ENCODE measurements at places on chromosomes 1 and 21.

DNA sequence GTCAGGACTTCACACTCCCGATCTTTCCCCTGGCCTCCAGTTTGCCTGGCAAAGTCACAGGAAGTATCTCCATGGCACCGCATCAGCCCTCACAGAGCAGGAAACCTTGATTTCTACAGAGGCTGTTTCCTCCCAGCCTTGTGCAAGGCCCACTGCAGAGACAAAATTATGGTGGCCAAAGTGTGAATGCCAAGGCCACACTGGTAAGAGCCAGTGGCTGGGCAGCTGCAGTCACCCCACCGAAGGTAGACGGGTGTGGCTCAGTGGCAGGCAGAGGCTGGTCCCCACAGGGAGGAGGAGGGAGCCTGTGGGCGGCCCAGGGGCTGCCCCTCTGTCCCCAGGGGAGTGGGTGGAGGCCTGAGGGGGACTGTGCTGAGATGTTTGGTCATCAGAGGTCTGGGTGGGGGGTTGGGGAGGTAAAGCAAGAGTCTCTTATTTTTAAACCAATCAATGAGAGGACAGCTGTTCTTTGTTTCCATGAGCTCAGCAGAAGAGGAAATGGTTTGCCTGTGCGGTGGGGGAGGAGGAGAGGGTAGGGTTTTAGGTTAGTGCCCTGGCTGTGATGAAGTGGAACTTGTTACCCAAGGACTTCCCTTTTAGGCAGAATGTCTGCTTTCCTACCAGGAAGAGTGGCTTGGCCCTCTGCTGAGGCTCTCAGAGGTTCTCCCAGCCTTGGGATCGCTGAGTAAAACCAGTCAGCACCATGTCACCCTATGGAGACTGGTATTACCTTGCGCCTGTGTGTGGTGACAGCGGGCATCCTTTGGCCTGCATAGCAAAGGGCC is 18.0 kb upstream of the BTG2 start:
- peak; percentile 84 for DNase-seq

DNA sequence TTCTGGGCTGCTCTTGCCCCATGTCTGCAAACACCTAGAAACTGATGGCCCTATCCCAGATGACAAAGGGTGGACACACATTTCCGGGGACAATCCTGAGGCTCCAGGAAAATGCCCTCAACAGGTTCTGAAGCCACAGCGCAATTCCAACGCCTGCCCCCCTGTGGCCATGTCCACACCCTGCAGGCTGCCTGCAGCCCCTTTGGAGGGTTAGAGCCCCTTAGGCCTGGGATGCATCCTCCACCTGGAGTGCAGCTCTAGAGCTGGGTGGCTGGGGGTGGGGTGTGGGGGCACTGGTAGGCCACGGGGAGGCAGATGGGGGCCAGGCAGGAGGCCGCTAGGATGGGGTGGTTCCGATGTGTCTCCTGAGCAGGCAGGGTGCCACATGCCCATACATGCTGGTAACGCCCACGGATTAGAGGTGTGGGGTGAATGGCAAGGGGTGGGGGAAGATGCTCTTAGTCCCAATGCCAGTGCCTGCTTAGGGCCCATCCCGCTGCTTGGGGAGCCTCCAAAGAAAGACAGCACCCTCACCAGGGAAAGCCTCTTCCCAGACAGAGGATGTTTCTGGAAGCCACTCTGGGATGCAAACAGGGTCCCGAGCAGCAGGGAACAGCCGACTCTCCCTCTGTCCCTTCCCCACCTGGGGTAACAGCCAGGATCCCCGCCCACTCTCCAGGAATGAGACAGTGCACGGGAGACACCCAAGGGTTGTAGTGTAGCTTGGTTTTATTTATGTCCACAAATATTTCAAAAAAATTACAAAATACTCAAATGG is 34.0 kb downstream of the SLC45A1 start:
- peak; percentile 42 for DNase-seq

DNA sequence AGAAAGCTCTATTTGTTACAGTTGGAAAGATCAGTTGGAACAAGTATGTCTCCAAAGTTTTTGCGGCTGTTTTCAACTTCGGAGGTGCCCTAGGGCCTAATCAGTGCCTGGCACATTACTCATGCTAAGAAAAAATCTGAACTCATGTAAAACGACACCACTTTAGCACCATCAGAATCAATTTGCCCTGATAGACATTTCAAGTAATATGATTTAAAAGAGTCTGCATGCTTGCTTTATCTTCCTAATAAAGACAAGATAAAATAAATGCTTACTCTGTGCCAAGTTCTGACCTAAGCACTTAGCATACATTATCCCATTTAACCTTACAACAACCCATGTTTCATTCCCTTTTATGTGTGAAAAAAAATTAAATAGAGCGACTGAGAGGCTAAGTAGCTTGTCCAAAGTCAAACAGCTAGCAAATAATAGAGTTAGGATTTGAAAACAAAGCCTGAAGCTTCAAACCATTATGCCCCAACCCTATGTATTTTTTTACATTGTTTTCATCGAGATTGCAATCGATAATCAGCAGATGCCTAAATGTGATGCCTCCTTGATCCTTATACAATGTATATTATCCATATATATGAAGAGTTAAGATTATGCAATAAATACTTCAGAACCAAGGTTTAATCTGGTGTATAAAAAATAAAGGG is 91.3 kb downstream of the DENND1B start:
- DNase-seq = no peak

- DNase-seq = no peak
Measured at GRCh38 chr1:162629651-162630050, 2.6 kb upstream of the DDR2 start.

DNA sequence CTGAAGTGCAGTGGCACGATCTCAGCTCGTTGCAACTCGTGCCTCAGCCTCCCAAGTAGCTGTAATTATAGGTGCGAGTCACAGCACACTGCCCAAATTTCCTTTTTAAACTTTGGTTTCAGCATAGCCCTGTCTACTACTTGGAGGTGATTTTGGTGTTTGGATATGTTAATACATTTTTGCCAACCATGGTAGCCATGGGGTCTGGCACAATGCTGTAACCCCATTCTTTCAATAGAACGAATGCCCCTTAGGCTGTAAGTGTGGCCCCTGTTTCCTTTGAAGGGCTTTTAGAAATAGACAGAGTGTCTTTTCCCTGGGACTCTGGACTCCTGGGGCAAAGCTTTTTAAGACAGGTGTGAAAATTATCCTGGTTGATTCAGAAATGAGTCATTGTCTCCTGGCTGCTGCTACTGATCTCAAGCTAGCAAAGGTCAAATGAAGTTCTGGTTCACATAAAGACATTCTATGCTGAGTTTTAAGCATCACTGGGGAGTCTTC is 141.1 kb upstream of the RUNX1 start:
- peak; percentile 48 for DNase-seq

GRCh38 chr1:235984041-235984825 is 80.7 kb downstream of the NID1 start:
- DNase-seq = no peak

- no peak for DNase-seq
Measured at GRCh38 chr1:229368347-229368746, 25.5 kb upstream of the CCSAP start.

DNA sequence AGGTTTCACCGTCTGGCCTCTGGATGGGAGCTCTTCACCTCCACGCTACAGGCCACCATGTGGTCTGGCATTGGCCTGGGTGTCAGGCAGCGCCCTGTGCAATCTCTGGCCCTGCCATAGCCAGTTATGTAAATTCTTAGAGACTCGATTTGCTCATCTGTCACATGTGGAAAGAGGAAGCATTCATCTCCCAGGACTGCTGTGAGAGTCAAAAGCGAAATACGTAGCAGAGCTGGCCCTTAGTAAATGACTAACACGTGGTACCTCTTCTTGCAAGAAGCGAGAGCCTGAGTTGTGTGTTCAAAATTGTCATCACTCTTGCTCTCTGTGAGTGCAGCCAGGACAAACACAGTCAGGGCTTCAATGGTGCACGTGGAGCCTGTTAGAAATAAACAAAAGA is 159.0 kb upstream of the BACE2 start:
- DNase-seq = no peak

DNA sequence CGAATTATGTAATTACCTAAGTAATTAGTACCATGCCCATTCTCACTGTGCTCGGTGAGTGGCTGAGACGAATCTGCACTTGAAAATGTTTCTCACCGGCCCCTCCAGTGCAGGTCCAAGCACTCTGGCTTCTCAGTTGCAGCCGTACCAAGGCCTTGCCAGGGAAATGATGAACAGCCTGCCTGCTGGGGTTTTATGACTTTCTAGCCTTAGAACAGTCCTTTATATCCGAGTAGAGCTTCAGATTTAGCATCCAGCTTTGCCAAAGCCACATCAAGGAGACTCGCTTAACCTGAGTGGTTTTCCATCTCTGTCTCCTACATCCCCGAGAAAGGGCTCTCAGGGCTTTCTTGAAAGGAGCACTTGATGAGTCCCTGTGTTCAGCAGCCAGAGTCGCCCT is 83.4 kb downstream of the GREM2 start:
- DNase-seq = no peak

DNA sequence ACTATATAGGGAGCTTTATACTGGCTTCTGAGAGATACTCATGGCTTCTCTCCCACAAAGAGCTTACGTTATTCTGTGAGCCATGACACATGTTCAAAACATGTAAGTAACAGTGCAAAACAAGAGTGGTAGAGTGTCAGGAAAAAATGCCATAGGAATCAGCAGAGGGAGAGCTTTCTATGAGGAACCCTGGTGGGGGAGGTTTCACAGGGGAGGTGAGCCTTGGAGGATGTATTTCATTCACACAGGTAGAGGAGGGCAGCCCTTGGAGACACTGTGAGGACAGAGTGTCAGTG is 72.7 kb upstream of the LYST start:
- no peak for DNase-seq

GRCh38 chr1:152411134-152411533 is 2.9 kb downstream of the CRNN start:
- DNase-seq = no peak

GRCh38 chr1:44609412-44609767 is 64.9 kb downstream of the TMEM53 start:
- DNase-seq = peak; percentile 61

DNA sequence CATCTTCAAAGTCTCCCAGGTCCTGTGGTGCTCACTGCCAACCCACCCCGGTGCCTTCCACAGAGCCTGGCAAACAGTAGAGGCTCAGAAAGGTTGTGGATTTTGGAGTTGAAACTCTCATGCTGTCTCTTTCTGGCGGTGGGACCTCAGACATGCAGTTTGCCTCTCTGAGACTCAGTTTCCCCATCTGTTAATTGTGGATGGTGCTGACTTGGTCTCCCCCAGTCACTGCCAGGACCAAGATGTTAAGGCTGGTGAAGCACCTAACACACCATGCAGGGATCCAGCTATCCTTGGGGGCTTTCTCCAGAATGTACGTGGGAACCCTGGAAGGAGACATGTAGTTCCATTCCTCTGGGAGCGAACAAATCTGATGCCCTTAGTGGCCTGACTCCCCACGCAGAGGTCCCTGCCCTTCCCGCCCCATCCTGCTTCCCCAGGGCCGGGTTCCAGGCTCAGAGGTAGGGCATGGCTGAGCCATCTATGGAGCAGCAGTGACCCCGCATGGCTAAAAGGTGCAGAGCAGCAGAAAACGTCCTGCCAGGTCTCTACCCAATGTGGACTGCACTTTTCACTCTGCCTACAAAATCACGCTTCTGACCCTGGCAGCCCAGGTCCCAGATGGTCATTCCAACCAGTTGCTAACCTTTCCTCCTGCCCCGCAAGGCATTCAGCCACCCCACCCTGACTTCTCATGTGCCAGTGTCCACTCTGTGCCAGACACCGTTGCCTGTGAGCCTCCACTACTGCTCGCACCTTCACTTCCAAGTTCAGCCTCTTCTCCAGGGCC is 9.2 kb upstream of the TTC22 start:
- peak; percentile 81 for DNase-seq

DNA sequence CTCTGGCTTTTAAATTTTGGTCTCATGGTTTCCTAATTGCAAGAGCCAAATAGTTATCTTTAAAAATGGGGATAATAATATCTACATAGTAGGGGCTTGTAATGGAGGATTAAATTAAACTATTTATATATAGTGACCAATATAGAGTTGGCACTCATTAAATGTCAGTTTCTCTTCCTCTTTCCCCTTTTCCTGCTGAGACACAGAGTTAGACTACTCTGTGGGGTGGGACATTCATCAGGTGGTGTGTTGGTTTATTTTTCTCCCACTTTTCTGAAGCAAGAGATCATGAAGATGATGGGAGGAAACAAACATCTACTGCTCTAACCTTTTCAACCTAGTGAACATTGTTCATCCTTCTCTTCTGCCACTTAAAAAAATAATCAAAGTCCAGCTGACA is 17.3 kb upstream of the RAP1A start:
- no peak for DNase-seq

DNA sequence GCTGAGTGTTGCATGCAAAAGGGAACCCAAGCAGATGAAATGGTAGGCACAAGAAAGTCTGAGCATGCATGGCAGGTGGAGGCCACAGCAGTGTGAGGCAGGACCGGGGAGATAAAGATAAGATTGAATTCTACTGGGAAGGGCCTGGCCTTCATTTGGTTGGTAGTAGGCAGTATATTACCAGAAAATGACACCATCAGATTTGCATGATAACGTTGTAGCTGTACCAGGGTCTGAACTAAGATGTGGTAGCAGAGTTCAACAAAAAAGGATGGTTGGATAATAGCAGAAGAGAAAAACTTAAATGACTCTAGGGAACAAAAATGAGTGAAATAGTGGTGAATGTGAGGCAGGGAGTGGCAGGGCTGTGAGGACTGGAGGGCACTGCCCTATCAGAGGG is 75.6 kb upstream of the DNAJC6 start:
- DNase-seq = no peak

- no peak for DNase-seq
Measured at GRCh38 chr1:76267631-76268030, 193.1 kb downstream of the ST6GALNAC3 start.

GRCh38 chr1:84301785-84302385 is 377 bp downstream of the SAMD13 start:
- peak; percentile 49 for DNase-seq

- DNase-seq = no peak
Measured at GRCh38 chr1:94218332-94218731, 19.1 kb downstream of the ARHGAP29 start.

DNA sequence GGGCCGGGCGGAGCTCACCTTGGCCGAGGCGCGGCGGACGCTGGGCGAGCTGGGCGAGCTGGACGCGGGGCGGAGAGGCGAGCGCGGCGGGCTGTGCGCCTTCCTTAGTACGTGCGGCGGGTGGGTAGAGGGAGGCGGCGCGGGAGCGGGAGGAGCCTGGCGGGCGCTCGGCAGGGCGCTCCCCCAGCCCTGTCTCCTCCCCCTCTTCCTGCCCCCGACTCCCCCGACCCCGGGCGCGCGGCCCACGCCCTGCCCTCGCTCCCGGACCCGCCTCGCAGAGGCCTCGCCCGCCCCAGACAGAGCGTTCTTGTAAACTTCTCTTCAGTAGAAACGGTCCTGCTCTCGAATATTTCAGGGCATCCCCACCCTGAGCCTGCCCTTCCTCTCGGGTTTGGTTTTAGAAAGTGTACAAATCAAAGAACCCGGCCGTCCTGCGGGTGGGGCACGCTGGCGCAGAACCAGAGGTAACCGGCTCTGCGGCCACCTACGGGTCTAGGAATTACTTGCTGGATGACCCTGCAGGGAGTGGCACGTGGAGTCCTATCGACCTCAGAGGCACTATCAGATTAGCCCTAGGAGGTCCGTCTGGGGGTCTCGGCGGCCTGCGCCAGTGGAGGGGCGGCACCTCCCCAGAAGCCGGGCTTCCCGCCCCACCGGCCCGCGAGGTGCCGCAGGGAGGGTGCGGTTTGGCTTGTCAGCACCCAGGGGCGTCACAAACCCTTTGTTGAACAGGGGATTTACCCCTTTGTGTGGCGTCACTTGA is at the start of gene S100A10:
TSS of gene S100A10 (minus strand) at position 126 of the 763 bp plus-strand sequence. CDS start 7,629 bp downstream, outside the sequence.
- DNase-seq = peak; percentile 93

- DNase-seq = peak; percentile 86
Measured at GRCh38 chr1:41516168-41517061, 31.9 kb upstream of the EDN2 start.

Measured in small intestine (tissue), 16 donors.